ENCODE measurements at places on chromosomes 12 and 14.
A peak's percentile ranks its signal among the peaks of the same experiment; 100 is the strongest.

DNA sequence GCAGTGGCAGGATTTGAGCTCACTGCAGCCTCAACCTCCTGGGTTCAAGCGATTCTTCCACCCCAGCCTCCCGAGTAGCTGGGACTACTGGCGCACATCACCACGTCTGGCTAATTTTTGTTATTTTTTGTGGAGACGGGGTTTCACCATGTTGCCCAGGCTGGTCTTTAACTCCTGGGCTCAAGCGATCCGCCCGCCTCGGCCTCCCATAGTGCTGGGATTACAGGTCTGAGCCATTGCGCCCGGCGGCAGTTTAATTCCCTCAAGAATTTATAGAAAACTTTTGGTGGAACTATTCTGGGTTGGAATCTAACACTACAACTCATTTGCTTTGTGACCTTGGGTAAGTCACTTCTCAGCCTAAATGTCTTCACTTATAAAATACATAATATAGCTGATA lies 1.8 kb upstream of the SP1 start:
- no peak for DNase-seq

DNA sequence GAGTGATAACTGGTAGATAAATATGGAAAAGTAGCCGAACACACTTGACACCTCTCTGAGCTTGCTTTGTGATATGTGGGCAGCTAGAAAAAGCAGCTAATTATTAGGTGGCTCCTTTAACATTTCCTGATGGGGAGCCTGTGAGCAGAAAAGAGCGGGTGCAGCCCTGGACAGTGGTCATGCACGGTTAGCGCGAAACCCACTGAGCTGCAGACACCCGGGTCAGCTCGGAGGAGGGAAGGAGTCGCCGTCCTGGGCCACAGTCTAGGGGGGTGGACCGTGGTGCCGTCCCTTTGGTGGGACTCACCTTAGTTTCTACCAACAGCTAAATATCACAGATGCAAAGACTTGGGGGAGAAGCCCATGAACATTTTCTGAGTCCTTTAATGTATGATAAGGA lies 6.6 kb downstream of the COA8 start:
- DNase-seq: no peak

DNA sequence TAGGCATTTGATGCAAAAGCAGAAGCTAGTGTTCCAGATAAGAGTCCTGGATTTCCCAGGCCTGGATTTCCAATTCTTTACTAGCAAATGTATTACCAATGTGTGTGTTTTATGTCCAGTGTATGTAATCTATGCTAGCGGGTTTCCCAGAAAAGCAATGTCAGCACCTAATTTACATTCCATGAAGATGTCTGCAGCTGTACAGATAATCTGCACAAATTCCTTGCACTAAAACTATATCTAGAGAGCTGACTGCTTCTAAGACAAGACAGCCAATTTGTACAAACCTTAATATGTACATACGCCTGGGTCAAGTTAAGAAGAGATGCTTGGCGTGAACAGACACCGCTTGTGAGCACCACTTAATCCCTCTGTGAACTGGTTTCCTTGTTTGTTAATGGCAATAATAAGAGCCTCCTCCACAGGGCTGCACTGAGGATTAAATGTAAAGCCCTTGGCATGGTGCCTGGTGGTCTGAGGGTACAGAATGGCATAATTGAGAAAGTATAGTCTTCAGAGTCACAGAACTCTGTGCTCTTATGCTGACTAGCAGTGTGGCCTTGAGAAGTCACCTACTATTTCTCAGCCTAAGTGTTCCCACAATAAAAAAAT lies 185.6 kb downstream of the EPS8 start:
- no peak for DNase-seq

DNA sequence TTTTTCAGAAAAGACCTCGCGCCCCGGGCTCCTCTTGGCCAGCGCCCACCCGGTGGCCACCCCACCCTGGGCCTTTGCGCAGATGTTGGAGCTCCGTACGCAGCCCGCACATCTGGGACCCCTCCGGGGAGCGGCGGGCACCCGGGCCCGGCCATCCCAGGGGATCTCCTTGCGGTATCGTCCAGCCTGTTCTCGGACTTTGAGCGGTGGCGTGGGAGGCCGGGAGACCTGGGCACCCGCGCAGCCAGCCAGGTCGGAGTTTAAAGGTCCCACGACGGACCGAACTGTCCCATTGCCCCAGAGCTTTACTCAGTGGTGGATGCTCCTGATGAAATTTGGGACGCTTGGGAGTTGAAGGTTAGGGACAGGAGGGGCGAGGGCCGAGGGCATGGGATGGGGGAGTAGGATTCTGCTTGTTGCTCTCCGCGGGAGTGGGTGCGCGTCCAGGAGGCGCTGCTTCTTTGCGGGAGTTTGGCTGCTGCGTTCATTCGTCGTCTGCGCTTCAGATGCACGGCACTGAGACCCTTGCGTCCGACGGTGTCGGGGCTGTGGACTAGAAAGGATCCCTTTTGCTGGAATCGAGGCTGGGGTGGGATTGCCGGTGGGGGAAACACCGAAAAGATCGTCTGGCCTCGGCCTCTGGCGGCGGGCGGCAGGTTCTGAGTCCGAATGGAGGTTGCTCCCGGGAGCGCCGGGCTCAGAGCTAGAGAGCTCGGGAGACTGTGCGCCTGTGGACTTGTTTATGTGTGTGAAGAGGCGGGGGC lies 1.4 kb downstream of the NTF3 start:
- no peak for DNase-seq

DNA sequence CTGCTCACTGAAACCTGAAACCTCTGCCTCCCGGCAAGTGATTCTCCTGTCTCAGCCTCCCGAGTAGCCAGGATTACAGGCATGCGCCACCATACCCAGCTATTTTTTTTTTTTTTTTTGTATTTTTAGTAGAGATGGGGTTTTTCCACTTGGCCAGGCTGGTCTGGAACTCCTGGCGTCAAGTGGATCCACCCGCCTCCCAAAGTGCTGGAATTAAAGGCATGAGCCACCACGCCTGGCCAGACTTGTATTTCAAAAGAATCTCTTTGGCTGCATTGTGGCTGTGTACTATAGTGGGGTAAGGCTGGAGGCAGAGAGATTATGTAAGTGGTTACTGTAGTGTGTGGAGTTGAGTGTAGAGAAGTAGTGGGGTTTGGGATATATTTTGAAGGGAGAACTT lies 35.1 kb downstream of the TRHDE start:
- no peak for DNase-seq

DNA sequence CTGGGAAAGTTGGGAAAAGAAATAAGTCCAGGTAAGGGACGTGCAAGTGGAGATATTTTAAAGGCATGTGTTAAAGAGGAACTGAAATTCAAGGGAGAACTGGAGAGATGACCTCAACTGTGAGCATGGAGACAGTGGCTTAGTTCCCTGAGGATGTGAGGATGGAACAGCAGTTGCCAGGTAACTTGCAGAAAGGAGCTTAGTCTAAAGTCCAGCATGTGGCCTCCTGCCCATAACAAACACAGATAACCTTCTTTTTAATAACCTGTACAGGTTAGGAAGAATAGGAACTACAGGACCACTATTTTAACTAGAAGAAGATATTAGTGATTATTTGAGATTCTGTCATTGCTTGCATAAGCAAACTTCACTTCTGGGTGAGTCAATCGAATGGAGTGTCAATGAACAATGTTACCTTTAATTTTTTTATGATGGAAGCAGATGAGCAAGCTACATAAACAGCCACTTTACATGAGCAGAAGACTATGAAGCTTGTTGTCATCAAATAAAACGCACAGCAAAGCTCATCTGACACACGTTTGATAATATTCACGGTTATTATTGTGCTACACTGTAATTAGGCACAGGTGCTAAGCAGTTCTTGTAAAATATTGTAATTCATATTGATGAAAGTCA lies 291.7 kb upstream of the DDHD1 start:
- DNase-seq: no peak

GRCh38 chr12:128819293-128820144 lies 4.2 kb downstream of the SLC15A4 start:
- no peak for DNase-seq

DNA sequence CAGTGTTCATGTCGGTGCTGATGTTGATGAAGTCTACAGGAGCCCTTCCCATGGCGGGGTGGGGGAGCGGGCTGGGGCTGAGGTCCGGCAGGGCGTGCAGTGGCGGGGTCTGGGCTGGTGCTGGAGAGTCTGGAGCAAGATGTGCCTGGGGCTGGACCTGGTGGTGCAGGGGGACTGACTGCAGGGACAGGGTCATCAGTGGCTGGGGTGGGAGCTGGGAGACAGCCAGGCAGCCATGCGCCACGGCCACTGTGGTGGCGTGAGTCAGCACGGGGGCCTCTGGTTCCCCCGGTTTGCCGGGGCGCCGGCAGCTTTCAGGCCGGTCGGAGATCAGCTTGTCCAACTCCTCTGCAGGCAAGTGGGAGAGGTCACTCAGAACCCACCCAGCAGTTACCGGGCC lies 27.6 kb downstream of the FOXN4 start:
- no peak for DNase-seq

GRCh38 chr12:39831587-39832315 lies 212.1 kb upstream of the ABCD2 start:
- no peak for DNase-seq

DNA sequence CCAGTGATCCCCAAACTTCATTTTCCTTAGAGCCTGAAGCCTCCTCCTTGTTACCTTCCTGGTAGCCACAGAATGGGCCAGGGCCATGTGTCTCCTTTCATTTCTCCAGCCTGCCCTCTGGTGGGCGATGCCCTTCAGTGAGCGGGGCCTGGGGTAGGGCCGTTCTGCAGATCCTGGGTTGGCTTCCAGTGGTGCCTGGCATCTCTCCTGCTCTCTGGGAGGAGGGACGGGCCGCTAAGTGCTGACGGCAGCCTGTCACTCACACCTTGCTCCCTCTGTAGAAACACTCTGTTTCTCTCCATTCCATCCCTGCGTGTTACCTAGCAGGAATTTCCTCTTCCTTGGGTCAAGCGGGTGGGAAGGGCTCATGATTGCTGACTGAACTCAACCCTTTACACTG lies 232.1 kb downstream of the CACNA1C start:
- no peak for DNase-seq

- no peak for DNase-seq
Observed at GRCh38 chr12:112239020-112239419, 113.7 kb downstream of the TRAFD1 start.

DNA sequence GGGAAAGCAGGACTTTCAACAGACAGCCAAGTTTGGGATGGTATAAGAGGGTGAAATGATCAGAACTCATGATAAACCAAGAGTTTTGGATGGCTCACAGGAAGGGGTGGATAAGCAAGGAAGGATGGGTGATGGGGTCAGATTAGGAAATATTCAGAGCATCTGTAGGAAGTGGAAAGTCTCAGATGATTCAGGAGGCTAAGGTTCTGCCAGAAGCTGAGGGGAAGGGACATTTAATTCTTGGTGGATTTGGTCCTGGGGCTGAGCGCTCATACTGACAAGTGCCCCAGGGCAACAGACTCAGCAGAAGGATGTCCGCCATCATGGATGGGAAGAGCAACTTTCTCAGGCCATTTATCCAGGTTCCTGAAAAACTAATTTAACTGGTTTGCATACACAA lies 28.4 kb upstream of the BDKRB2 start:
- no peak for DNase-seq

DNA sequence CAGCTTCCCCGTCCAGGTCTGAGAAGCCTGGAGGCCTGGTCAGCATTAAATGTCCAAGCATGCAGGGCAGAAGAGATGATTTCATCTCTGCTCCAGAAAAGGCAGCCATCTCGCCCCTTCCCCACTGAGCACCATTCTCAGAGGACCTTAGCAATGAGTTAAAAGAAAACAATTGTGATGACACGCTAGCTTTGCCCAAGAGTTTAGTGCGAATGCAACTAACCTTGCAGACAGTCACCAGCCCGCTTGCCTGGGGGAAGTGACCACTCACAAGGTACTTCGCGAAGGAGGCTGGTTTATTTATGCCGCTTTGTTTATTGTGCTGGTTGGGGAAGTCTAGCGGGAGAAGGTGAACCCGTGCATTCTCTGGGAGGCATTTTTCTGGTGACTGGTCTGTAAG lies 170.7 kb downstream of the RBM19 start:
- no peak for DNase-seq

DNA sequence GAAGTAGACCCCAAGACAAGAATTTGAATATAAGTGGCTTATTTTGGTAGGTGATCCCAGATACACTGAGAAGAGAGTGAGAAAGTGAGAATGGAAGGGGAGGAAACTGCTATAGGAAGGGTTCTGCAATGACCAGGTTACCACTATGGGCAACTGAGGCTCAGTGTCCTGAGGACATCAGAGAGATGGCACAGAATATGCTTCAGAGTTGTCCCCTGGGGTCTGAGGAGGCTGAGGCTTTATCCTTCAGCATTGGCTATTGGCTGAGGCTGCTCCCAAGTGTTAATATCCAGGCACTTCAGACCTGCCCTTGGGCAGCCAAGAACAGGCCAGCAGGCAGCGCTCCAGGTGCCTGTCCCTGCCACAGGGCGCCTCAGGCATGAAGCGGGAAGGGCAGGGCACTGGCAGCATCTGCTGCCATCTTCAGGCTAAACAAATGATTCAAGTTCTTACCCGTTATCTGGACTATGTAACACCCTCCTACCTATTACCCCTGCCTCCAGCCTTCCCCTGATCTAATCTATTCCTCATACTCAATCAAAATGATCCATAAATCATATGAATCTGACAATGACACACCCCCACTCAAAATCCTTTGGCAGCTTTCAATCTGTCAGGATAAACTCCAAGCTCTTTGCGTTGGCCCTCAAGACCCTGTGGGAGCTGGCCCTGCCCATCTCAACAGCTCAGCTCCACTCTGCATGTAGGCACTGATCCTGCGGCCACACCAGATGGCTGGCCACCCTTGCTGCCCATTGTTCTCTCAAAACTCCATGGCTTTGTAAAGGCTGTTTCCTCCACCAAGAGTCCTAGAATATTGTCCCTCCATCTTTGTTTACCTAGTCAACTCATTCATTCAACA lies 42.4 kb downstream of the CKAP4 start:
- no peak for DNase-seq

- DNase-seq: no peak
Observed at GRCh38 chr14:51201890-51202289, 38.2 kb upstream of the TMX1 start.

GRCh38 chr14:37172024-37172869 lies at the start of gene SLC25A21:
SLC25A21 (minus strand) TSS chr14:37172606.
- no peak for DNase-seq

GRCh38 chr12:131239384-131240094 lies 285.8 kb downstream of the ADGRD1 start:
- DNase-seq: no peak

DNA sequence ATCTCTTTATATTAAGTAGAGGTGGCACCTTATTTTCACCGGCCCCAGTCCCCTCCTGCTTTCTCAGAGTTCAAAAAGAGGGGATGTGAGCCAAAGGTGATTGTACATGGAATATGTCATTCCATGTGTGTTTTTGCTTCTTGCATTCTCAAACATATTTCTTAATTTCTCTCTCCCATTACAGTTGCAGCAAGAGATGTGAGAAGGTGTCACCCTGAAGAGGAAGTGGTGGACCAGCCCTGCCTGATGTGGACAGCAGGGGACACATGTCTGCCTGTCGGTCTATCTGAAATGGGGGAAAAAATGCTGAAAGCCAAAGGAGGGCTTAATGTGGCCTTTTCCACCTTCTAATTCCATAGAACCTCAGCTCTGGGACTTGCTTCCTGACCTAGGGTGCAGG lies 1.9 kb upstream of the FOXN3 start:
- peak; percentile 17 for DNase-seq

- DNase-seq: no peak
Observed at GRCh38 chr12:58443273-58443980, 476.9 kb downstream of the LRIG3 start.

GRCh38 chr12:2654311-2654710 lies 140.5 kb upstream of the FKBP4 start:
- DNase-seq: no peak
